ENCODE measurements at places on chromosomes 2 and 18.

GRCh38 chr2:70035344-70035844, 51.9 kb upstream of the PCBP1 start:
- no peak for DNase-seq

DNA sequence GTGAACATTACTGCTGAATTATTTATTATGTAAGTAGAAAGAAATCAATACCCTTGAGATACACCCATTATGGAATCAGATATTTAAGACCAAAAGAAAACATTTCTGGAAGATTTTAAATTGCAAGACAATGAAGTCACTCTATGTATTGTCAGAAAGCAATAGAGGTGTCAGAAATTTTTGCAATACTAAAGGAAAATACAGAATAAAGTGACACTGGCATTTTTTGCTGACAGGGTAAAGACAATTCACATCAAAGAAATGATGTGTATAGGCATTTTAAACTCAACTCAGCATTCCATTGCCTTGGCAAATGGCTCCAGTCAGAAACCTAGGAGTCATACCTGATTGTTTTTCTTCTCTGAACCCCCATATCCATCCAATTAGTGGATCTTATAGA, 191.0 kb upstream of the PID1 start:
- DNase-seq: no peak

DNA sequence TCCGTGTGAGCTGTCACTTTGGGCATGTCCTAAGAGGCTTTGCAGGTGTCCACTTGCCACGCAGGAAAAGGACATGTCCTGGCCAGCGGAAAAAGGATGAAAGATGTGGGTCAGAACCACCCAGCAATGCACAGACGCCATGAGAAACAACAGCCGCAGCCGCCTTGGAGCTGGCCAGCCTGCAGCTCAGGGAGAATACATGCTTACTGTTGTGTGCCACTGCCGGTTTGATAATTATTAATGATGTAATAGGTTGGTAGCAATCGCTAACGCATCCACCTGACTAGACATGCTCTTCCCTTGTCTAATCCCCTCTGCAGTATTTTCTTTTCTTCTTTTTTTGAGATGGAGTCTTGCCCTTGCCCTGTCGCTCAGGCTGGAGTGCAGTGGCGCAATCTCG, 221.7 kb downstream of the HAUS1 start:
- DNase-seq: no peak

GRCh38 chr2:236712304-236712703, 142.7 kb downstream of the ACKR3 start:
- DNase-seq: no peak

DNA sequence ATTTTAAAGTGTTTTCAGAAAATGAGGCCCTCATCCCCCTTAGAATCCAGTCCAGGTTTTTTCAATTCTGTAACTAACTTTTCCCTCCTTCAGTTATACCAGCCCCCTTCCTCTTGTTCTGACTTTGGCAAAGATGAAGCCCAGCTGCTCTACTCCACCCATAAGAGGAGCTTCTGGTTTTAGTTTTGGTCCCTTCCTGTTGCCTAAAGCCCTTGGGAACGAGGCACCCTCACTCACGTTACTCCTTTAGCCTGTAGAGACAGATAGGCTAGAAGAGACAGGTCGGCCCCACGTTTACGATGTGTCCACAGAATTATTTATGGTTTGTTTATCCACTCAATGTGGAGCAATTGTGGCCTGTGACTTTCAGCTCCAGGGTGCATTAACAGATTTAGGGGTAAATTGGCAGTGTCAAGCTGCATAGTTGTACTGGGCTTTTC, 454.2 kb upstream of the TNP1 start:
- DNase-seq: no peak

GRCh38 chr18:11163665-11164064, 14.3 kb upstream of the PIEZO2 start:
- DNase-seq: no peak

GRCh38 chr2:140998017-140998416, 1132.8 kb downstream of the LRP1B start:
- DNase-seq: no peak

- no peak for DNase-seq
These were observed 48.0 kb downstream of the TEX44 start for GRCh38 chr2:231640641-231641111.

GRCh38 chr18:12239431-12239830, 14.7 kb upstream of the CIDEA start:
- DNase-seq: no peak

DNA sequence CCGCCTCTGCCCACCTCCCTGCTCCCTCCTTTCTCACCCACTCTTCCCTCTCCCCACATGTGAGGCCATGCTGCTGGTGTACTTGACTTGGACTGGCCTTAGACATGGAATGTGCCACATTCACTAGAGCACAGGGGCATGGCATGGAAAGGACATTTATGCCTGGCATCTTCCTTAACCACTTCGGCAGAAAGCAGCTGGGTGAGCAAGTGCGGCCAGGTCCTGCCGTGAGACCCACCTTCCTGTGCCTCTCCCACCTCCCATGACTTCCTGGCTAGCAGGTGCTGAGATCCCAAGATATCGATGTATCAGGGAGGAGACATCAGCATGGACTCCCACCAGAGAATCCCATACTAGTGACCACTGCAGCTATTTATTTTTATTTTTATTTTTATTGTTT, 13.0 kb downstream of the GPR55 start:
- DNase-seq: no peak

DNA sequence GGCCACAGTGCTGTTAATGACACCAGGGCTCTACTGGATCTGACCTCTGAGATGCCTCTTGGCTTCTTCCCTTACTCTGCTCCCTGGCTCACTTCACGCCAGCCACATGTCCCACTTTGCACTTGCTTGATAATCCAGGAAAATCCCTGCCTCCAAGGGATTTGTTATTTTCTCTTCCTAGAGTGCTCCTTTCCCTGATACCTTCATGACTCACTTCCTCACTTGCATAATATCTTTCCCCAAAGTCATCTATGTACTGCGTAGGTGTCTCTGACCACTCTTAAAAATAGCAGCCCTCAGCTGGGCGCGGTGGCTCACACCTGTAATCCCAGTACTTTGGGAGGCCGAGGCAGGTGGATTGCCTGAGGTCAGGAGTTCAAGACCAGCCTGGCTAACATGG, 572.3 kb downstream of the PLCL1 start:
- DNase-seq: no peak

Data from AG09309 (cell line).